ENCODE measurements at places on chromosomes 2 and 18.

DNA sequence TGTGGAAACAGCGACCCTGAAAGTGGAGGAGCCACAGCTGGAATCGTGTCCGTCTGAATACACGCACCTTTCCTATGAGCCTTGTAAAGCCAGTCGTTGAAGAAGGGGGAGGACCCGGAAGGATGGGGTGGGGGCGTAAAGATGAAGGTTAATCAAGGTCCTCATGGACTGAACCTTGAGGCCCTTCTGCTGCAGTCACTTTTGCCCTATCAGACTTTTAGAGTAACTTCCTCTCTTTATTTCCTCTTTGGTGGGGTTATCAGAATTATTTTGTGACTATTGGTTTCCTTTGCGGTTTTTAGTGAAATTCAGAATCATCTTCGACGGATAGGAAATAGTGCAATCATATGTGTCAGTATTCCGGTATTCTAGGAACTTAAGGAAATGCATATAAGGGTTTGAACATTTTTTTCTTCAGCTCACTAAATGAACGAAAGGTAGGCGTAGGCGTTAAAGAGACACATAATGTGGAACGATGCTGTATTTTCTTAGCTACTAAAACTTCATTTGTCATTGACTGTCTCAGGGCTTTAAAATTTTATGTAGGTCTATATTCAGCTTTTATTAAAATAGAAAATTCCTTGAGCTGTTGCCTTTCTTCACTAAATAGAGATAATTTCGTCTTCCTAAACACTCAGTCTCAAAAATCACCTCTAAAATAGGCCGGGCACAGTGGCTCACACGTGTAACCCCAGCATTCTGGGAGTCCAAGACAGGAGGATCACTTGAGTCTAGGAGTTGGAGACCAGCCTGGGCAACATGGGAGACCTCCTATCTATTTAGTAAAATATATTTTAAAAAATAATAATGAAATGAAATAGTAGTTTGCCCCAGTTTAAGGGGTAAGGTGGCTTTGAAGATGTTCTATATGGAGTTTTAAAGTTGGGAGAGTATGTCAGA is 1.4 kb upstream of the YES1 start:
- DNase-seq = no peak

DNA sequence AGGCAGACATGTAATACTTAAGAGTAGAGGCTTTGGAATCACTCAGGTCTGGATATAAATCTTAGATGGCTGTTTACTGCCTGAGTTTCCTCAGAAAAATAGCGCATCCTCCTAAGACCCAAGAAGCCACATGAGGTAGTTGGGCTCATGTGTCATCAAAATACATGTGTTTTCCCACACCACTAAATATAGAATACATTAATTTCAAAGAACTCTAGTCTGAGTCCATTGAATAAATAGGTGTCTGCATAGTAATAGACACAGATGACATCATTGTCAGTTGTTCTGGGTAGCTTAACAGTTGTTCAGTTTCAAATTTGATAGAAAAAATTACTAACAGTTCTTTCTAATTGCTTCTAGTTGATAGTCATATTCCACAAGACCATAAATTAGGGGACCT is 9.6 kb downstream of the PPP1R1C start:
- DNase-seq = no peak

DNA sequence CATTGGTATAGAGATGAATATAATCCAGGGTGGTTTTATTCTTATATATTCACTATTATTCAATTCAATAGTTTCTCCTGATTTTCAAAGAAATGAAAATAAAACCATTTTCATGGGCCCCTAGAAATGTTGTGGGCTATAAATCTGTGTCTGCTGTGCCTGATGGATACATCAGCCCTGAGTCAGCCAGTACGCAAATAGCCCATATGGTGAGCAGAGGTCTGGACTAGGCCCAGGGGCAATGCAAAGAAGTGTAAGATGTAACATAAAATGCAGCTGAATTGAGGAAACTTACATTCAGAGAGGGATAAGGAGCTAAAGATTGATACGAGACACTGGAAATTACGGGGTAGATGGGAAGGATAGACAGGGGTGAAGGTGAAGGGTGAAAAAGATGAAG is 122.5 kb downstream of the MAIP1 start:
- DNase-seq = no peak

GRCh38 chr2:217017456-217018252 is 157.8 kb upstream of the TNP1 start:
- no peak for DNase-seq

GRCh38 chr2:238895891-238896600 is 48.2 kb downstream of the TWIST2 start:
- DNase-seq = no peak

Measured in cortex of kidney (tissue), 1 donor.